ENCODE measurements at places on chromosomes 12 and 14. TPM values are rescaled to one million over a fixed set of nuclear protein-coding genes. Genes with fewer than 3 reads are reported as not detected.
A peak's percentile ranks its signal among the peaks of the same experiment; 100 is the strongest.

DNA sequence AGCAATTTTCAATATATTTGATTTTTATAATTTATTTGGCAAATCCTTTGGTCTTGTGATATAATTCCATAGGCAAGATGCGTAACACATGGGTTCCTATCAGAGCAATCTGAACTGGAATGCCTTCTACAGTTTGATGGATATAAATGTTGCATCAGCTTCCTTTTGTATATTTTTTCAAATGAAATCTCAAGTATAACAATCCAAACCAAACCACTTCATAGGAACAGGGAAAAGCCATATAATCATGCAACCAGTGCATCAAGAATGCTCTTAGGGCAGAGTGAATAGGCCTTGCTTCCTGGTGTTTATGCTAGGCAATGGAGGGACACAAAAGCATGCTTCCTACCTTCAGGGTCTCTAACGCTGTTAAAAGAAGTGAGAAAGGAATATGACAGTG lies 34.5 kb downstream of the EFCAB11 start:
- H3K4me1 ChIP-seq, result no peaks in the 10 kb centered on the region
- no peaks in the 10 kb centered on the region for H3K36me3 ChIP-seq
- no peak overlapping the region for H3K4me3 ChIP-seq
- no peak for DNase-seq
- no peak overlapping the region for H3K27ac ChIP-seq
- H3K27me3 ChIP-seq, result no peaks in the 10 kb centered on the region

GRCh38 chr14:24789378-24789884 lies 155.4 kb upstream of the GZMB start:
- no peaks in the 10 kb centered on the region for H3K36me3 ChIP-seq
- H3K4me1 ChIP-seq, result no peaks in the 10 kb centered on the region
- no peaks in the 10 kb centered on the region for H3K27me3 ChIP-seq
- H3K4me3 ChIP-seq, result no peak overlapping the region

DNA sequence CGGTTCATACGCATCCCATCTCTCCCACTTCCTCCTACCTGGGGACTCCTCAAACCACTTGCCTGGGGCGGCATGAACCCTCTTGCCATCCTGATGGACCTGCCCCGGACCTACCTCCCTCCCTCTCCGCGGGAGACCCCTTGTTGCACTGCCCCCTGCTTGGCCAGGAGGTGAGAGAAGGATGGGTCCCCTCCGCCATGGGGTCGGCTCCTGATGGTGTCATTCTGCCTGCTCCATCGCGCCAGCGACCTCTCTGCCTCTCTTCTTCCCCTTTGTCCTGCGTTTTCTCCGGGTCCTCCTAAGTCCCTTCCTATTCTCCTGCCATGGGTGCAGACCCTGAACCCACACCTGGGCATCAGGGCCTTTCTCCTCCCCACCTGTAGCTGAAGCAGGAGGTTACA lies 3.6 kb downstream of the WNT1 start:
- no peaks in the 10 kb centered on the region for H3K36me3 ChIP-seq
- no peak overlapping the region for H3K27ac ChIP-seq
- H3K27me3 ChIP-seq, result no peaks in the 10 kb centered on the region
- DNase-seq, result no peak
- no peak overlapping the region for H3K4me3 ChIP-seq
- peaks cover 44% of the 10 kb centered on the region for H3K4me1 ChIP-seq

GRCh38 chr12:69023840-69024239 lies 90.9 kb upstream of the CPM start:
- no peak overlapping the region for H3K27ac ChIP-seq
- DNase-seq, result no peak
- no peak overlapping the region for H3K4me3 ChIP-seq
- H3K36me3 ChIP-seq, result no peaks in the 10 kb centered on the region
- H3K27me3 ChIP-seq, result no peaks in the 10 kb centered on the region

PCED1B gene
- total RNA-seq, result not detected

DNA sequence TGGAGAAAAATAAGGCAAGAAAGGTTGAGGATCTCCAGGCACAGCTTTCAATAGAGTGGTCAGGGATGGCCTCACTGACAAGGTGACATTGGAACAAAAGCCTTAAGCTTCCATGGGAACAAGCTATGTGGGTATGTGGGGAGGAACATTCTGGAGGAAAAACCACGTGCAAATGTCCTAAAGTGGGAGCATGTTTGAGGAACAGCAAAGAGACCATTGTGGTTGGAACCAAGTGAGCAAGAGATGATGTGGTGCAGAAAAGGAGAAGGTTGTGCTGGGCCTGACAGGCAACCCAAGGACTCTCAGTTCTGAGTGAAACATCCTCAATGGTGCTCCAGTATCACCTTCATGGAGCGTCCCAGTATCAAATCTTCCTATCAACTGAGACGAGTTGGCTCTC lies 184.0 kb downstream of the CAND1 start:
- no peaks in the 10 kb centered on the region for H3K36me3 ChIP-seq
- no peak overlapping the region for H3K27ac ChIP-seq
- no peak overlapping the region for H3K4me3 ChIP-seq
- H3K27me3 ChIP-seq, result no peaks in the 10 kb centered on the region
- no peak for DNase-seq

GRCh38 chr12:50659260-50659659 lies 104.6 kb upstream of the ATF1 start:
- no peak for DNase-seq
- H3K4me1 ChIP-seq, result peaks cover 36% of the 10 kb centered on the region
- H3K4me3 ChIP-seq, result no peak overlapping the region
- H3K27ac ChIP-seq, result no peak overlapping the region

GRCh38 chr14:53306267-53306721 lies 153.2 kb upstream of the DDHD1 start:
- DNase-seq, result peak; percentile 39
- H3K27me3 ChIP-seq, result no peaks in the 10 kb centered on the region
- peak overlapping the region; percentile 53 for H3K4me3 ChIP-seq
- H3K36me3 ChIP-seq, result peaks cover 5% of the 10 kb centered on the region
- H3K4me1 ChIP-seq, result peaks cover 23% of the 10 kb centered on the region

DNA sequence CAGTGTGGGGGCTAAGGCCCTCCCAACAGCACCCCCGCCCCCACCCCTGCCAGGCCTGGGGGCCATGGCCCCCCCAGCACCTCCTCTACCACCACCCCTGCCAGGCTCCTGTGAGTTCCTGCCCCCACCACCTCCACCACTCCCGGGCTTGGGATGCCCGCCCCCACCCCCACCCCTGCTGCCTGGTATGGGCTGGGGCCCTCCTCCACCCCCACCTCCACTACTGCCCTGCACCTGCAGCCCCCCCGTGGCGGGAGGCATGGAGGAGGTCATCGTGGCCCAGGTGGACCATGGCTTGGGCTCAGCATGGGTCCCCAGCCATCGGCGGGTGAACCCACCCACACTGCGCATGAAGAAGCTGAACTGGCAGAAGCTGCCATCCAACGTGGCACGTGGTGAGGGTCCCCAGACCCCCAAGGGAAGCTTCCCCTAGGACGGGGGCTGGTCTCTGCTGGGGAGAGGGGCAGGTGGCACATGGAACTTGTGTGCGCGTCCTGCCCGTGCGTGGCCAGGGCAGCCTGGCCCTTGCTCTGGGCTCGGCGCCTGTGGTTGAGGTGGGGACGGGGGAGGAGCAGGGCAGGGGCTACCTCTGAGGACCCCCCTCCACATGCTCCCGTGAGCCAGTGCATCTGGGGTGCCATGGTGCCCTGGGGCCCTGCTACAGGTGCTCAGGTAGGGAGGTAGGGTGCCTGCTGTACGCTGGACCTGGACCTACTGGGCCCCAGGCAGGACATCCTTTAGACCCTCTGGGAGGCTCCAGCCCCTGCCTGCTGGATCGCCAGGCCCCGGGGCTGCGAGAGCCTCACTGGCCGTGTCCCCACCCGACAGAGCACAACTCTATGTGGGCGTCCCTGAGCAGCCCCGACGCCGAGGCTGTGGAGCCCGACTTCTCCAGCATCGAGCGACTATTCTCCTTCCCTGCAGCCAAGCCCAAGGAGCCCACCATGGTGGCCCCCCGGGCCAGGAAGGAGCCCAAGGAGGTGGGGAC lies 16.1 kb upstream of the ADSS1 start:
- H3K36me3 ChIP-seq, result peaks cover 17% of the 10 kb centered on the region
- peaks cover 6% of the 10 kb centered on the region for H3K4me1 ChIP-seq
- H3K27ac ChIP-seq, result no peak overlapping the region
- DNase-seq, result no peak

DNA sequence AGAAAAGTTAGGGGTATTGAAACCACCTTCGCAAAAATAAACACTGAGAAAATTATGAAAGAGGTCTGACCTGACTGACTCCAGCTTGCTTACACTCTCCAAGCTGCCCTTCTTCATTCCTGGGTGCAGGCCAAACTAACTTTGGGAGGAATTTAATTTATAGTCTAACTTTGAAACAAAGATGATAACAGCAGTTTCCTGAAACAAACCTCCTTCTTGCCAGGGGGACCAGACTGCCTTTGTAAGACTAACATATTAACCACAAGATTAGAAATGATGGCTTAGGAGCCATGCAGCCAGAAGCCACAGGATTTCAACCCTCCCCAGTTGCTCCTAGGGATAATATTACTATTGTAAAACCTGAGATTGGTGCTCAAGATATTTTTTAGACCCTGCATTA lies 13.8 kb upstream of the EEA1 start:
- DNase-seq, result peak; percentile 81
- H3K27me3 ChIP-seq, result no peaks in the 10 kb centered on the region
- no peak overlapping the region for H3K27ac ChIP-seq
- no peak overlapping the region for H3K4me3 ChIP-seq
- peaks cover 17% of the 10 kb centered on the region for H3K4me1 ChIP-seq
- H3K36me3 ChIP-seq, result no peaks in the 10 kb centered on the region

- H3K4me3 ChIP-seq, result no peak overlapping the region
- H3K4me1 ChIP-seq, result peaks cover 26% of the 10 kb centered on the region
- no peak overlapping the region for H3K27ac ChIP-seq
- no peaks in the 10 kb centered on the region for H3K36me3 ChIP-seq
These were observed 3.9 kb upstream of the HDAC7 start for GRCh38 chr12:47823422-47824086.

GRCh38 chr14:65849091-65849490 lies 436.6 kb downstream of the FUT8 start:
- H3K27me3 ChIP-seq, result no peaks in the 10 kb centered on the region
- H3K27ac ChIP-seq, result no peak overlapping the region
- H3K4me3 ChIP-seq, result no peak overlapping the region
- H3K36me3 ChIP-seq, result no peaks in the 10 kb centered on the region
- DNase-seq, result no peak

DNA sequence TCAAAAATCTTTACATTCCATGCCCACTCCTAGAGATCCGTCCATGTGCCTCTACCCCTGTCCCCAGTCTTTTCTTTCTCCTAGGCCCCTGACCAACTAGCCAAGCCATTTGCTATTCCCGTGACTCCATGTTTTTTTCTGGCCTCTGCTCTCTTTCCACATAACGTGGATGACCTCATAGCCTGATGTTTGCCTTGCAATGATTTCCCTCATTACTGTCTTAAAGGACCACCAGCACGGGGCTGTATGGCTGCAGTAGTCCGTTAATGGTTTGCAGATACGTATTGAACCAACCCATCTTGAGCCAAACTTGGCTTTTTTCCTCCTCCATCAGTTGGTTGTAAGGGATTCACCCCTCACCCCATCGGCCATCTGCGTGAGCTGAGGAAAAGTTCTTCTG lies 226.0 kb downstream of the PCNX1 start:
- no peaks in the 10 kb centered on the region for H3K36me3 ChIP-seq
- no peak for DNase-seq
- no peak overlapping the region for H3K4me3 ChIP-seq

GNG2 gene
- total RNA-seq, result 0.15 TPM

- peak overlapping the region; percentile 42 for H3K27ac ChIP-seq
- H3K4me1 ChIP-seq, result peaks cover 17% of the 10 kb centered on the region
- H3K27me3 ChIP-seq, result no peaks in the 10 kb centered on the region
- DNase-seq, result no peak
These were observed 88.5 kb downstream of the GPR135 start for GRCh38 chr14:59376686-59377085.

DNA sequence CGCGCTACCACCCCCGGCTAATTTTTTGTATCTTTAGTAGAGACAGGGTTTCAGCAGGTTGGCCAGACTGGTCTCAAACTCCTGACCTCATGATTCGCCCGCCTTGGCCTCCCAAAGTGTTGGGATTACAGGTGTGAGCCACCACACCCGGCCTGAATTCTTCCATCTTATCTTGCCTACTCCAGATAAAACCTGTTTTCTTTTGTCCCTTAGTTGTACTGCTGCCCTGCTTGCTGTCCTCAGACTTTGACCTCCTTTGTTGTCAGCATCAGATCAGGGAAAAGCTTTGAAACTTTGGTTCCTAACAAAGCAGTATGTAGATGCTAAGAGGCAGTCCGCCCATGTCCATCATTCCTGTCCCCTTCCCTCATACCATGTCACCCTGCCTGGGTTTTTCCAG lies 15.9 kb downstream of the COPZ1 start:
- H3K36me3 ChIP-seq, result peaks cover 31% of the 10 kb centered on the region
- peak overlapping the region; percentile 52 for H3K27ac ChIP-seq
- H3K4me3 ChIP-seq, result no peak overlapping the region
- peaks cover 14% of the 10 kb centered on the region for H3K4me1 ChIP-seq
- no peaks in the 10 kb centered on the region for H3K27me3 ChIP-seq

- H3K4me3 ChIP-seq, result no peak overlapping the region
- H3K27me3 ChIP-seq, result no peaks in the 10 kb centered on the region
- no peaks in the 10 kb centered on the region for H3K36me3 ChIP-seq
- DNase-seq, result no peak
- H3K4me1 ChIP-seq, result no peaks in the 10 kb centered on the region
- no peak overlapping the region for H3K27ac ChIP-seq
These were observed 80.4 kb downstream of the DUSP16 start for GRCh38 chr12:12482150-12482761.

SLC4A8 gene
- 0.08 TPM for total RNA-seq

- DNase-seq, result no peak
- no peak overlapping the region for H3K27ac ChIP-seq
- no peaks in the 10 kb centered on the region for H3K36me3 ChIP-seq
- no peak overlapping the region for H3K4me3 ChIP-seq
- H3K4me1 ChIP-seq, result peaks cover 4% of the 10 kb centered on the region
These were observed 107.9 kb upstream of the PLEKHA5 start for GRCh38 chr12:19021646-19022045.

DNA sequence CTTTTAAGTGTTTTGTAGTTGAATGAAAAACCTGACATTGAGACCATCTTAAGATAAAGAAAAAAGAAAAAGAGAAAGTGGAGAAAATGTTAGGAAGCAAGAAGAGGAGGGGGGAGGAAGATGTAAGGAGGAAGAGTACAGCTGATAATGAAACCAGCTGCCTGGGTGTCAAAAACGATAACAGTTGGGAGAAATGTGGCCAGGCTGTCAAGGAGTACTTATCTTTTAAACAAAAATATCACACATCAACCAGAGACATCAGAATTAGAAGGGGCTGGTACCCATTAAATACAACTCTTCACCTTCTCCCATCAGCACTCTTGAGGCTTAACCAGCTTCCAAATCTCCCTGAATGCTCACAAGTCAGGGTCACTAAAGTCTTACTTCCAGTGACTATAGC lies 4.5 kb downstream of the SLC11A2 start:
- no peak overlapping the region for H3K4me3 ChIP-seq
- H3K27ac ChIP-seq, result no peak overlapping the region
- DNase-seq, result no peak
- peaks cover 9% of the 10 kb centered on the region for H3K4me1 ChIP-seq
- H3K36me3 ChIP-seq, result peaks cover 6% of the 10 kb centered on the region

GRCh38 chr12:47102845-47103651 lies 23.3 kb upstream of the AMIGO2 start:
- DNase-seq, result no peak
- H3K4me1 ChIP-seq, result no peaks in the 10 kb centered on the region
- no peaks in the 10 kb centered on the region for H3K36me3 ChIP-seq
- H3K4me3 ChIP-seq, result no peak overlapping the region
- H3K27ac ChIP-seq, result no peak overlapping the region
